ENCODE measurements at places on chromosomes 1 and 21.
A peak's percentile ranks its signal among the peaks of the same experiment; 100 is the strongest.

GRCh38 chr1:24252185-24252780 is 65.2 kb upstream of the IFNLR1 start:
- no peak for DNase-seq

- DNase-seq, result no peak
Measured at GRCh38 chr1:59570524-59570923, 244.2 kb upstream of the HOOK1 start.

DNA sequence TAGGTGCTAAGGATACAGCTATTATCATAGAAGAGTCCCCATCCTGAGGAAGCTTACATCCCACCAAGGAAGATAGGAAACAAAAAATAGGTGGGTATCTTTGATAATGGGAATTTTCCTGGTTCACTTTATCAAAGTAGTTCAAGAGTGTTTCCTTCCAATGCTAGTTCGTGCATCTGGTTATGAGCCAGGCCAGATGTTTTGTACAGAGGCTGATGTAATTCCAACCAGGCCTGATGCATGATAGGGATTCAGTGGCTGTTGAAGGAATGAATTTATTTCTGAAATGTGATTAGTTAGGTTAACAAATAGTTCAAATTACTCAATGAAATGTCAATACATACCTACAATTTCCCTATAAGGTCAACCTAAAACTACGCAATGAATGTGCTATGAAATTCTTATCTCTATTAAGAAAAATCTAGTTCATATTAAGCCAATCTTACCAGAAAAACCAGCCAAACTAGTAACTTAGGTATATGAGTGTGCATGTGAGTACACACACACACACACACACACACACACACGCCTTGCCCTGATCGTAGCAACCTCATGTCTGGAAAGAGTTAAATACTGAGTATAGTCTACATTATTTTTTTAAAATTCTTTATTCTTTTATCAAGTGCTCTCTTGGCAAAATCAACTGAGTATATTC is 9.5 kb upstream of the ZBTB18 start:
- DNase-seq, result no peak

- peak; percentile 22 for DNase-seq
Measured at GRCh38 chr1:218344814-218345672, at the start of gene TGFB2. TSS of gene TGFB2 (plus strand) at chr1:218345336. CDS start at chr1:218346702, 1,366 bp downstream.

DNA sequence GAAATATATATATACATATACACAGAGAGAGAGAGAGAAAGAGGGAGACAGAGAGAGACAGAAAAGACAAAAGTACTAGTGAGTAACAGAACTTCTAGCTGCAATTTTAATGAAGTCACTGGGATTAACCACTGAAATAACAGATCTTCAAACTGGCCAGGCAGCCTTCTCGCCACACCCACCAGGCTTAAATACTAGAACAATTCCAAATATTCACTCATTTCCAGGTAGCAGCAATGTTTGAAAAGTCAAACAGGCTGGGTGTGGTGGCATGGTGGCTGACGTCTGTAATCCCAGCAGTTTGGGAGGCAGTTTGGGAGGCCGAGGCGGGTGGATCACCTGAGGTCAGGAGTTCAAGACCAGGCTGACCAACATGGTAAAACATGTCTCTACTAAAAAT is 5.2 kb downstream of the PRDX1 start:
- DNase-seq, result no peak

DNA sequence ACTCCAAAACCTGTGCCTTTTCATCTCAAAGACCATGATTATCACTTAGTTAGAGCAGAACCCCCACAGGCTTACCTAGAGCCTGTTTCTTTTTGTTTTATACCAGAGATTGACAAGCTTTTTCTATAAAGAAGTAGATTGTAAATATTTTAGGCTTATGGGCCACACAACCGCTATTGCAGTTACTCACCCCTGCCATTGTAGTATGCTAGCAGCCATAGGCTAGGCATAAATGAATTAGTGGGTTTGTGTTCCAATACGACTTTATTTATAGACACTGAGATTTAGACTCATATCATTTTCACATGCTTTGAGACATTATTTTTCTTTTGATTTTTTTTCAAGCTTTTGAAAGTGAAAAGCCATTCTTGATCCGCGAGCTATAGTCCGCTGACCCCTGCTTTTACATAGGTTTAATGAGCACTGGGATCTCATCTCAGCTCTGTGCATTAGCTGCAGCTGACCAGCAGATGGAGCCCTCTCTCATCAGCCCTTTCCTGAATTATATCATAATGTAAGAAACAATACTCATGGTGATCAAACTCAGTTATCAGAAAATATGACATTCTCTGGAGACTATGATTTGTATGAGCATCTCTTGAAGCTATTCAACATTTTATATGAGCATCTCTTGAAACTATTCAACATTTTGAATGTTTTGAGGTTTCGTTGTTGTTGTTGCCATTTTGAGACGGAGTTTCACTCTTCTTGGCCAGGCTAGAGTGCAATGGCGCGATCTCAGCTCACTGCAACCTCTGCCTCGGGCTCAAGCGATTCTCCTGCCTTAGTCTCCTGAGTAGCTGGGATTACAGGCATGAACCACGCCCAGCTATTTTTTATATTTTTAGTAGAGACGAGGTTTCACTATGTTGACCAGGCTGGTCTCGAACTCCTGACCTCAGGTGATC is 111.9 kb upstream of the L1TD1 start:
- DNase-seq, result peak; percentile 16

- DNase-seq, result no peak
Measured at GRCh38 chr21:14687268-14687625, 141.1 kb upstream of the SAMSN1 start.

Data from stimulated activated CD4-positive, alpha-beta T cell treated with anti-CD3 and anti-CD28 coated beads, Interleukin-4, amount 100 ng/mL, for 4 hours (primary cell).